Activated CD4-positive, alpha-beta T cell treated with anti-CD3 and anti-CD28 coated beads for 36 hours (primary cell): ENCODE measurements at places on chromosomes 16 and 17. TPM values are rescaled to one million over a fixed set of nuclear protein-coding genes. Genes with fewer than 3 reads are reported as not detected.

The MILR1 gene
- not detected for total RNA-seq

The GP1BA gene
- not detected for total RNA-seq

The GPR142 gene
- not detected for total RNA-seq

The SUPT4H1 gene
- total RNA-seq: 106 TPM

The GPRC5B gene
- 0.11 TPM for total RNA-seq

The ANKFN1 gene
- not detected for total RNA-seq
